Central memory CD8-positive, alpha-beta T cell (primary cell): ENCODE measurements at places on chromosomes 12 and 14.

DNA sequence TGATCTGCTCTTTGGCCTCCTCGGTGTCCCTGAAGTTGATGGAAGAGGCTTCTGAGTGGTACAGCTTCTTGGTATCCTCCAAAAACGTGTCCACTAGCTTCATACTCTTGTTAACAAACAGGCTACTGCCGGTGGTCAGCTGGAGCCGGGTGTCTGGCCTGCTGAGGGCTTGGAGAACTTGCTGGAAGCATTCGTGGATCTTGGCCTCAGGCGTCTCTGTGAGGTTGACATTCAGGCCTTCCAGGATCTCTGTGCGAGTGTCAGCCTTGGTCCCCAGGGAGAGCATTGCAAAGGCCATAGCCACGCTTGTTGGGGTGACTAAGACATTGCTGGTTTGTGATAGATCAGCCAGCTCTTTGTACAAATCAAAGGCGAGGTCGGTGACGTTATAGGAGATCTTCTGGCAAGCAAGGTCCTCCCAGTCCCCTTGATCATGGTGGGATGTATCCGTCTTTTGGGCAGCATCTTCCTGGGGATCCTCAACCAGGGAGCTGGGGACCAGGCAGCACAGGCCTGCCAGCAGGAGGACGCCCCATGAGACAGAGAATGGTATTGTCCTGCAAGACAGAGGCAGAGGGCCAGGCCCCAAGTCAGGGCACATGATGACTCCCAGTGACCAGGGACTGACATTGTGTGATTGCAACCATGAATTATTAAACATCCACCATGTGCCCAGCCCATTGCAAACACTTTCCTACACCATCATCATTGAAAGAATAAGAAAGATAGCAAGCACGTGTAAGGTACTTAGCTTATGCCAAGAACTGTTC lies 22.1 kb downstream of the SERPINA1 start:
- no peak for DNase-seq

DNA sequence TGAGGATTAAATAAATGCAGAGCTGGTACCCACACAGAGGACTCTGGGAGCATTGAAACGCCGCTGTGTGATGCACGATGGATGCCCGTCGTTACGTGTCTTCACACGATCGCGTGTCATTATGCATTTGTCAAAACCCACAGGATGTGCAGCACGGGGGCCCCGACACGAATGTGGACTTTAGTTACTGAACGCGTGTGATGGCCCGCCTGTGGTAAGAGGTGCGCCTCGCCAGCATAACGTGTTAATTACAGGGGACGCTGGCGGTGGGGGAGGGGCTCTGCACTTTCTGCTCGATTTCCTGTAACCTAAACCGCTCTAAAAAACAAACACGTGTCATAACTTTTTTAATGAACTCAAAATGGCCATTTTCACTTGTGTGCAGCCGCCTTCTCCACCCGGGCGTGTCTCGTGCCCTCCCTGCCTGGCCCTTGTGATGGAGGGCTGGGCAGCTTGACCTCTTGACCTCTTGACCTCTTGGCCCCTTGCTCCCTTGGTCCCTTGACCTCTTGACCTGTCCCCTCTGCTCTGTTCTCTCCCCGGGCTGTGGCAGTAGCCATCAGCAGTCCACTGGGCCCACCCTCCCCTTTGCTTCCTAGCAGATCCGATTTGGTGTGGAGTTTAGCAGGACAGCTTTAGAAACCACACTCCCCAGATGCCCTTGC lies 33.7 kb upstream of the GALNT9 start:
- no peak for DNase-seq

DNA sequence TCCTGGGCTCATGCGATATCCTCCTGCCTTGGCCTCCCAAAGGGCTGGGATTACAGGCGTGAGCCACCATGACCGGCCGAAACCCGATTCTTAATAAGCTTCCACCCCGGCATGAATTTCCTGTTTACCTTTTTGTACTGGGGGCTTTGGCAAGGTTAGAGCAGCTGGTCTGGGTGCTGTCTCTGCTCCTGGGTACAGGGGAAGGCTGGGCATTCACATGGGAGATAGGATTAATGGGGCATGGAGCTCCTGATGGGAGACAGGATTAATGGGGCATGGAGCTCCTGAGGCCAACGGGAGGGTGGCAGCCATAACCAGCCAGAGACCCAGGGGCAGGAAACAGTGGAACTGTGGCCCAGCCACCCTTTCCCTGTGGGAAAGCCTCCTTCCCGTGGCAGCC lies 69.5 kb upstream of the DICER1 start:
- DNase-seq: no peak

GRCh38 chr14:24277071-24277470 lies 5.7 kb upstream of the RABGGTA start:
- DNase-seq: no peak

- no peak for DNase-seq
Observed at GRCh38 chr12:51017452-51017851, 8.7 kb downstream of the SLC11A2 start.

DNA sequence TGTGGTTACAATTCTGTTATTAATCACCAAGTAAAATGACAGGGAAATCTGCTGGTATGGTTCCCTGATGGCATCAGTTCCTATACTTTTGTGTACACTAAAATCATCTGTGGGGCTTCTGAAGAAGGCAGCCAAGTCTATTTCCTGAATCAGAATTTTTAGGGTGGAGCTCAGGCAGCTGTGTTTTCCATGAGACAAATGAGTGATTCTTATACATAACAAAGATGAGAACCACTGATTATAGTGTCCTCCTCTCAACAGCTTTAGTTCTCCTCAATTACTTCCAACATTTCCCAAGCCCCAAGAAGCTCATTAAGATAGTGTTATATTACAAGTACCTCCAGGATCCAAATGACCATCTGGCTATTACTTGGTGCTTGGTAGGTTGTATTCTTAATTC lies 64.5 kb upstream of the USP44 start:
- no peak for DNase-seq

DNA sequence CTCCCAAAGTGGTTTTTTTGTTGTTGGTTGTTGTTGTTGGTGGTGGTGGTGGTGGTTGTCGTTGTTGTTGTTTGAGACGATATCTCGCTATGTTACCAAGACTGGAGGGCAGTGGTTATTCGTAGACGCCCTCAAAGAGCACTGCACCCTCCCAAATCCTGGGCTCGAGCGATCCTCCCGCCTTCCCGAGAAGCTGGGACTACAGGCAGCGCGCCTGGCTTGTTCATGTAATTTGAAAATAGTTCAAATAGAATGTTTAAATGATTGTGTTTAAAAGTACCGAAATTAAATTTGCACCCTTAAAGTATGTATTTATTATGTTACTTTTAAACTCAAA lies 439 bp upstream of the ANAPC5 start:
- no peak for DNase-seq

DNA sequence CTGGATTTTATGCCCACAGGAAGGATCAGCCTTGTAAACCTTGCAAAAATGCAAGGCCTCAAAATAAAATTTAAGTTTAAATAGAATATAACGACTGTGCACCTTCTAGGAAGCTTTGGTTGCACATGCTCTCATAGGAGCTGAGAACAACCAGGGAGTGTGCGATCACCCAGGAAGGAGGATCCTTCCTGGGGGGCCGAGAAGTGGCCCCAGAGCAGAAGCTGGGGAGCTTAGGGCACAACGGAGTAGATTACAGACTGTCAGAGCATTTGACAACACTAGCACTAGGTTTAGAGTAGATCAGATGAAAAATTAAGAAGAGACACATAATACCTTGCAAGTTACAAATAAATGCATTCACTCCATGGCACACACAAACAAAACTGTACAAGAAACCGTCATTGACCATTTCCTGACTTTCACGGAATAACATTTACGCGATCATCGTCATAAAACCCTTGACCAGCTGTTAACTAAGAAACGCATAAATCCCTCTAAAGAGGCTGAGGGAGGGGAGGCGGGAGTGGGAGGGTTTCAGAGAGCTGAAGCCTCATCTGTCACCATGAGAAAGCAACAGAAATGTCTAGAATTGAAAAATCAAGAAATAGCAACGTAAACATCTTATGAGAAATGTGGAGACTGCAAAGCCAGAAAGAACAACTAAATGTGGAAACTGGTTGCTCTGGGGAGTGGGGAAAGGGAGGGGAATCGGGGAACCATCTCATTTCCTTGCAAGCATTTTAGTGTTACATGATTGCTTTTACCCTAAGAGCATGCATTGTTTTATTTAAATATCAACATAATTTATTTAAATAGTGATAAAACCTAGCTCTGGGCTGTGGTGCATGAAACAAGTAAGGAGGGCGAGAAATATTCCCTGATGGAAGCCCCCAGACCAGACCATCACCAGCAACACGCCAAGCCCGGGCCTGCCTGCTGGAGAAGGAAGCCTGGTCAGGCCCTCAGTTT lies 13.1 kb upstream of the CCDC85C start:
- no peak for DNase-seq
